ENCODE measurements at places on chromosomes 1 and 21.

DNA sequence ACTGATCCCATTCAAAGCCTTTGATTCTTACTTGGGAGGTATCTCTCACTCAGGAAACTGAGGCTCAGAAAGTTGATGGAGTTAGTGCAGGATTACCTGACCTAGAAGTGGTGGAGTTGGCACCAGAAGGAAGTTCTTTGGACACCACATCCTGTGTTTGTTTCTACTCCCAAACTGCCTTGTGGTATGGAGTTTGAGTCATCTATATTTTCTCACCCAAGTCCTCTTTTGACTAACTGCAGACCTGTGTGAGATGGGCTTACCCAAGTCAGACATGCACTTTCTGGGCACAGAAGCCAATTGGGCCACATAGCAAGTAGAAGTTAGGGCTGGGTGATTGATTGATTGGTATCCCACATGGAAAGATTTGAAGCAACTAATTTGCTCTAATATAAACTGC is 36.1 kb downstream of the FGGY start:
- no peak for DNase-seq

DNA sequence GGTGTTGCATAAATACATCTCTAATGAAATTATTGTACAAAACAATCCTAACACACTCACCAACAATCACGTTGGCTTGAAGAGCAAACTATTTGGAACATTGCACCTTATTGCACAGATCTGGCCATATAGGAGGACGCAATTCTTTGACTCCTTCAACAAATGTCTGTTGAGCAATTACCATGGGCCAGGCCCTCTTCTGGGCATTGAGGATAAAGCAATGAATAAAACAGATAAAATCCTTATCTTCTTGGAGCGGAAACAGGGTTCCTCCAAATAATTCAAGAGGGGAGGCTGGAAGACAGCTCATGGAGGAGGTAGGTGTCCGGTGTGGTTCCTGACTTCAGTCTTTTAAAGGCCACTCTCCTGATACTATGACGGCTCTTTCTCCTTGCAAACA is 43.3 kb downstream of the PAX7 start:
- no peak for DNase-seq

DNA sequence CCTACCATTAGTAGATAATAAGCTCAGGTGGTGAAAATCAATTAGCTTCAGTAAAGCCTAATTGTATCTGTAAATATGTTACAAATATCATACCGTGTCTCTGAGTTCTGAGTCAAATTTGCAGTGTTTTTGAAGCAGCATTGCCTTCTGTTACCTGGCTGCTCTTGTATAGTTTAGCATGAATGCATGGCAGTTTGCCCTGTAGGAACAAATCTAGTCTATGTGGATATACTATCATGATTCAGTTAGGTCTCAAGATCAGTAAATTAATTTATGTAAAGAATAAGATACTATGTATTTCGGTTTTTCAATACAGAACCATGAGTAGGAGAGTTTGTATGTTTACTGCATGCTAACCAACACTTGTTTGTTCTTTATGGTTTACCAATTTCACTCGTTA is 240.6 kb upstream of the C1orf105 start:
- no peak for DNase-seq

DNA sequence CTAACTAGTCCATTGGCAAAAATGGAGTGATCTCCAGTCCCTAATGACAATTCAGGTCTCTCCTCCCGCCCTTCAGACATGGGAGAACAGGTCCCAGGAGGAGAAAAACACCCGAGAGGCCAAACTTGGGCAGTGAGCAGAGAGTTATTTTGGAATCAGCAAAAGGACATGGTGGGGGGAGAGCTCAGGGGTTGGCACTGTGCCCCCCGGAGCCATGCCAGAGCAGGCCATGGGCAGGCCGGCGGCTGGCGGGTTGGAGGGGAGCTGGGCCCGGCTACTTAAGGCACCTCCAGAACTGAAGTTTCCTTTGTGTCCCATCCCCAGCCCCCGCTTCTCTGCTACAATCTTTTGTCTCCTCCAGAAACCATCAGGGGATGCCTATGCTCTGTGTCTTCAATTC is 7.1 kb downstream of the LGR6 start:
- no peak for DNase-seq

DNA sequence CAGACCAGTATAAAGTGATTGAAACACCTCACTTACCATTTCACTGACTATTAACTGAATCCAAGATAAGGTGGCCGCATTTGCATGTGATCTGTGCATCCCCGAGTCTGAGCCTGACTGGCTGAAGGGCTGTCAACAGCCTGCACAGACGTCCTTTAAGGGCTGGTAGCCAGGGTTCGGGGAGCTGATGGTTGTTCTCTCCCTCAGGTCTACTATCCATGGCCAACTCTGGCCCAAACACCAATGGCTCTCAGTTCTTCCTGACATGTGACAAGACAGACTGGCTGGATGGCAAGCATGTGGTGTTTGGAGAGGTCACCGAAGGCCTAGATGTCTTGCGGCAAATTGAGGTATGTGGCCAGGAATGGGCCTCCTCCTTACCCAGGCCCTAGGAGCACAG is 14.0 kb downstream of the PPIE start:
- DNase-seq = no peak

DNA sequence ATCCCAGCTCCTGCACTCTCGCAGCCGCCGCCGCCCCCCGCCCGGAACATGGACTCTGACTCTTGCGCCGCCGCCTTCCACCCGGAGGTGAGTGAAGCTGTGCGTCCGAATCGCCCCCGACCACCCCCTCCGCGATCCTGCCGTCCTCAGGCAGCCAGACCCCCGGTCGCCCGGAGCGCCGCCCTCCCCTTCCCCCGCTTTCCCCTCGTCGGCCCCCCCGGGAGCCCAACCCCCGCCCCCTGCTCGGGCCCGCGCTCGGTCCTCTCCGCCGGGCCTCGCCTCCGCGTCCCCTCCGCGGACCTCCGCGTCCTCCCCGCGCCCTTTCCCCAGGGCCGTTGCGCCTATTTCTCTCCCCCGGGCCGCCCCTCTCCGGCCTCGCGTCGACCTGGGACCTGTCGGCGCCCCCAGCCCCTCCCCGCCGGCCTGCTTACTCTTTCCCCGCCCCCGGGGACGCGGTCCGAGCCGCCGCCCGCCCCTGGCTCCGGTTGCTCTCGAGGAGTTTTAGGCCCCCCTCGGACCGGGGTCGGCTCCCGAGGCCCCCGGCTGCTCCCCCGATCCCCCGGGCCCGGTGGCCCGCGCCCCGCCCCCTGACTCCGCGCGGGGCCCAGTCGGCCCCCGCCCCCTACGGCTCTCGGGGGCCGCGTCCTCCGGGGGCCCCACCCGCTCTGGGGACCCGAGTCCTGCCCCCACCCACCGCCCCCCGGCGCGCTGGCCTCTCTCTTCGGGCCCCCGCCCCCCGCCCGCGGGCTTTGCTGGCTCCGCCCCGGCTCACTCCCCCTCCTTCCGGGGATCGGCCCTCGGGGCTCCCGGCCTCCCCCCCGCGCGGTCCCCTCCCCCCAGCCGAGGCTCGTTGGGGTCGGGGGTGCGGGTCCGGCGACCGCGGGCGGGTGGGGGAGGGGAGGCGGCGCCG is 743 bp downstream of the PHF13 start:
- DNase-seq = peak; percentile 26

All from small intestine (tissue), 16 donors.